Naive thymus-derived CD8-positive, alpha-beta T cell (primary cell): ENCODE measurements at places on chromosomes 4 and X. TPM values are rescaled to one million over a fixed set of nuclear protein-coding genes. Genes with fewer than 3 reads are reported as not detected.
A peak's percentile ranks its signal among the peaks of the same experiment; 100 is the strongest.

RHOXF2B gene
- total RNA-seq, result not detected

EVC2 gene
- total RNA-seq, result 0.11 TPM

TMEM156 gene
- 7.8 TPM for total RNA-seq

DOK7 gene
- total RNA-seq, result not detected

CT45A5 gene
- not detected for total RNA-seq

NKX6-1 gene
- total RNA-seq, result not detected

MTM1 gene
- 25.8 TPM for total RNA-seq

CT55 gene
- total RNA-seq, result not detected

DNA sequence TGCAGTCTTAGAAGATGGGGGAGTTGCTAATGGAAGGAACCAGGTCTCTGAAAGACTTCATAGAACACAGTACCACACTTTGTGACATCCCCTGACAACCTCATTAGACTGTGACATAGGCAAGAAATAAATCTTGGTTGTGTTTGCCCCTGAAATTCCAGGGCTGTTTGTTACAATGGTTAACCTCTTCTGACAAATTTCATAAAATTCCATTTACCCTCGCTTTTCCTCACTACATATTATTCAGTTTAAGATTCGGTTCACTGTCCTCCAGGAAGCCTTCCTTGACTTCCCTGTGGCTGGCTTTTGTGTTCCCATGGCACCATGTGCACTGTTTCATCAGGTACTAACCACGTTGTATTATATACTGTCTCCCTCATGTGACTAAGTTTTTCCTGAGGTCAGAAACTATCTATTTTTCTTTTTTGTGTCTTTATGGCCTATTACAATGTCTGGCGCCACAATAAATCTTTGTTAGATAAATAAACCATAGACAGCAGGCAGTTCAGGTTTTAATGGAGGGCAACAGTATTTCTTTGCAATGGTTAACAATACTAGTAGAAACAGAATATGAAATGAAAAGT, 54.2 kb downstream of the ATXN3L start:
- no peak for DNase-seq

DNA sequence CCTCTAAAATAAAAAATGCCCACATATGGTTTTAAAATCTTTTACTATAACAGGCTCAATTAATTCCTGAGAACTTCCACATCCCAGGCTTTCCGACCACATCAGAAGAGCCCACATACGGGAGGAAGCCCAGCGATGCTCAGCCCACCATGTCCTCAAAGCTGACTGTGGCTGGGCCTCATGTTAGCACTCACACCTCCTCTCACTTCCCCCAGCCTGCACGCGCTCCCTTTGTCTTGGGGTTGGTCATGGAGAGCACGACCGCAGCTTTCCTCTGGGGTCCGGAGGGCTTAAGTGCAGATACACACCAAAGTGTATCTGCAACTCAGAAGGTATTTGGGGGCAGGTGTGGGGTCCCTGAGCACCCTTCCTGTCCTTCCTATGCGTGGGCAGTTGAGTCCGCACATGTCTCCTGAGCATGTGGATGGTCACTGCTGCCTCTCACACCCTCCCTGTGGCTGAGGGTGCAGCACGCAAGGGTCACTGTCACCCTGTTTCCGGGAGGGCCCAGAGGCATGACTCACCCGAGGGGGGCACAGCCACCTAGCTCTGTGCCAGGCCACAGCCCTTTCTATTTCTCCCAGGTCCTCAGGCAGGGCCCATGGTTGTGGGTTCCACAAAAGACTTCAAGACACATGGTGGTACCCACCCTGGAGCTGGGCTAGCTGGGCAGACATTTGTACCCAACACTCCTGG, 21.2 kb downstream of the WDR1 start:
- no peak for DNase-seq

DNA sequence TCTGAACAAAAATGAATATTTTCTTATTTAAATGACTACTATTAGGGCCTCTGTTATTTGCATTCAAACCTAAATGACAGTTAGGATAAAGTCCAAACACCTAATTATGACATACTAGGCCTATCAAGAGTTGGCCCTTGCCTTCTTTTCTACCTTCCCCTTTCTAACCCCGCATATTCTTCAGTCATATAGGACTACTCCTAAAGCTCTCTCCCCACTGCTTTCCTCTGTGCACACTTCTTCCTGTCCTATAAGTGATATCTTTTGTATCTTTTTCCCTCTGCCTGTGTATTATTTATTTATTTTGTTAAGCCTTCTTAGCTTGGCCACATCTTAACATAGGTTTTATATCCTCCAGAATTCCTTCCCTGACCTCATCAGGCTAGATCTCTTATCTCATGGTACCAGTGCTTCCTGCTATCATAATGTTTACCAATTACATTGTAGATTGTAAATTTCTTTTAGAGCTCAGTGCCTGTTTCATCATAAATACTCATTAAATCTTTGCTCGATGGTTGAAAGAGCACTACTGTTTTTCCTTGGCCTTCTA, 22.5 kb downstream of the ERVMER34-1 start:
- no peak for DNase-seq

DNA sequence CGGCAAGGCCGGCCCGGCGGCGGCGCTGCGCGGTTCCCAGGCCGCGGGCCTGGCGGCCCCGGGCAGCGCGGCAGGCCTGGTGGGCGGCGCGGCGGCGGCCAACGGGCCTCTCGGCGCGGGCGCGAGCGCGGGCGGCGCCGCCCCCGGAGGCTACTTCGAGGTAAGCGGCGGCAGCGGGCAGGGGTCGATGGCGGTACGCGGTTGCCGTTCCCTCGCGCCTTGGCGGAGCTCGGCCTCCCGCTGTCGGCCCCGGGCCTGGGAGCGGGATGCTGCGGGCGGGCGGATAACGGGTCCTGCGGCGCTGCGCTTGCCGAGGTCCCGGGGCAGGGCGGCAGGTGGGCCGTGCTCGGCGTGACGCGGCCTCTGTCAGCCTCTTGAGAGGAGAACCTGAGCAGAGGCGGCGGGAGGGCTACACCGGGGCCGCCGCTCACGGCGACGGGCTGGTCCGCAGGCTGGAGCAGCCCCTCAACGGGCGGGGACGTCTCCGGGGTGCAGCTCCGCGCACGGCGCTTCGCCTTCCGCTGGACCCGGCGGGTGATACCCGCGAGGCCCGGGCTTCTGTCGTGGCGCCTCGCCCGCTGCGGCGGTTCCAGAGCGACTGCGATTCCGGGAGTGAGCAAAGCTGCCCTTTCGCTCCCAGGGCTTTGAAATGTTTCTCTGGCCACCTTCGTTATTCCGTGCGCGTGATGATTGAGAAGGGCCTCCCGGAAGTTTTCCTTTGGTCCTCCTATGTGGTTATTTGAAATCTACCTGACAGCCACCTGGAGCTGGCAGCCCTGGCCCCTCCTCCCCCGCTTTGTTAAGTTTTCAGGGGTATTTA, 774 bp downstream of the FAM193A start:
- DNase-seq, result peak; percentile 56

DNA sequence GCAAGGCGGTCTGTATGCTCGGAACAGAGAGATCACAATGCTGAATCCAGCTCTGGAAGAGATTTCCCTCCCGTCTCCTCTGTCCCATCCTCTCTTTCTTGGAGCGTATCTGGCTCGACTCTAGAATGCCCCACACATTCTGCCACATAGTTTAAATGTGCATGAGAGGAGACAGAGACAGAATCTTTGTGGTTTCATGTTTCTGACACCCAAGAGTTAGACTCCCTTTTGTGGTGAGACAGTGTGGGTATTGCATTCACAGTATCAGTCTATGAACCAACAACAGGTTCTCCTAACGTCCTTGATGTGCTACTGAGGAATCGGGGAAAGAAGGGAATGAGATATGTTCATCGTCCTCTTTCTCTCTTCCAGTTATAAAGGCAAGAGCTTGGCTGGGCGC, 25.3 kb downstream of the FAM47E start:
- no peak for DNase-seq

- DNase-seq, result no peak
Measured at GRCh38 chr4:14816623-14817261, 185.5 kb upstream of the CPEB2 start.

GRCh38 chr4:75907966-75908365, 5.7 kb upstream of the PPEF2 start:
- no peak for DNase-seq

GRCh38 chrX:42943051-42943974, 165.3 kb upstream of the PPP1R2C start:
- DNase-seq, result peak; percentile 17

- DNase-seq, result no peak
Measured at GRCh38 chrX:2607113-2607512, 84.0 kb upstream of the CD99 start.

GRCh38 chr4:76153356-76153755, 5.2 kb upstream of the NUP54 start:
- no peak for DNase-seq

- no peak for DNase-seq
Measured at GRCh38 chrX:100358766-100359165, 51.3 kb downstream of the PCDH19 start.

- DNase-seq, result peak; percentile 18
Measured at GRCh38 chr4:152352622-152353116, 183.2 kb downstream of the FBXW7 start.

DNA sequence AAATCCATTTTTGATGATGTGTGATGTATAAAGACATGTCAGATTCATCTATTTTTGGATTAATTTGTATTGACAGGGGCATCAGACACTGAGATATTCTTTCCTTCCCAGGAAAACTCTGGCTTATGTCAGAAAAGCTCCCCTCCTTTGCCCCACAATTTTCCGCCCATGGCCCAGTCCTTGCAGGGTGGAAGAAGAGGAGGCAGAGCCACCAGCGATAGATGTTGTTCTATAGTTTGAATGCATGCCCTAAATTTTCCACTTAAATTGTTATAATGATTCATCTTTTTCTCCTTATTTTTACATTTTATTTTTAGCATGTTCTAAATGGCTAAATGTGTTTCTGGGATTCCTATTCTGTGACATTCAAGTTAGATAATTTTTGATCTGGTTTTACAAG, 149.3 kb downstream of the ARAP2 start:
- no peak for DNase-seq

- DNase-seq, result no peak
Measured at GRCh38 chr4:59393780-59394179, 1806.3 kb upstream of the ADGRL3 start.

DNA sequence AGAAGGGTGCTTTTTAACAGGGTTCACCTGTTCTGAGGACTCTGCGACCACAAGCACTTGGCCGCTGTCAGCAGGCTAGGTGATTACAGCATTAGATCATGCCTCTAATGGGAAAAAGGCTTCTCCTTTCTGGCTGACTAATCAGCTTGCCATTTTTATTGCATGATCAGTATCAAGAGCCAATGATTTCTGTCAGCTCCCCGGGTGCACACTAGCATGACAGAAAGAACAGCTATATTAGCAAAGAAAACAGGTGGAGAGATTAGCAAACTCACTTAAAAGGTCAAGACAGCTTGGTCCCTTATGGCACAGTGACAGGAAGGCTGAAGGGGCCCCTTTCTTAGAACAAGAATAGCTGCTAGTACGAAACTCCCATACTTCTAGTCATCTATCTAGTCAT, 170.0 kb downstream of the SMIM20 start:
- DNase-seq, result no peak

- DNase-seq, result no peak
Measured at GRCh38 chrX:24292353-24292752, 21.5 kb downstream of the SUPT20HL2 start.

DNA sequence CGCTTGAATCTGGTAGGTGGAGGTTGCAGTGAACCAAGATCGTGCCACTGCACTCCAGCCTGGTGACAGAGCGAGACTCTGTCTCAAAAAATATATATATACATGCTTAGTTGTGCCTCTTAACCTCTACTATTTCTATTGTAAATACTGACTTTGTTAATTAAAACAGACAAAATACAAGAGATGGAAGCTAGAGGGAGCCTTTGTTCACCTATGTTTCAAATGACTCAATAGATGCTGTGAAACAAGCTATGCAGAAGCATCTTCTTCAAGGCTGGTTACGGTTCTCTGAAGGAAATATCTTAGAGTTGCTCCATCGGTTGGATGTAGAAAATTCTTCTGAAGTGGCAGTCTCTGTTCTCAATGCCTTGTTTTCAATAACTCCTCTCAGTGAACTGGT, 6.2 kb downstream of the NCAPG start:
- DNase-seq, result peak; percentile 50

DNA sequence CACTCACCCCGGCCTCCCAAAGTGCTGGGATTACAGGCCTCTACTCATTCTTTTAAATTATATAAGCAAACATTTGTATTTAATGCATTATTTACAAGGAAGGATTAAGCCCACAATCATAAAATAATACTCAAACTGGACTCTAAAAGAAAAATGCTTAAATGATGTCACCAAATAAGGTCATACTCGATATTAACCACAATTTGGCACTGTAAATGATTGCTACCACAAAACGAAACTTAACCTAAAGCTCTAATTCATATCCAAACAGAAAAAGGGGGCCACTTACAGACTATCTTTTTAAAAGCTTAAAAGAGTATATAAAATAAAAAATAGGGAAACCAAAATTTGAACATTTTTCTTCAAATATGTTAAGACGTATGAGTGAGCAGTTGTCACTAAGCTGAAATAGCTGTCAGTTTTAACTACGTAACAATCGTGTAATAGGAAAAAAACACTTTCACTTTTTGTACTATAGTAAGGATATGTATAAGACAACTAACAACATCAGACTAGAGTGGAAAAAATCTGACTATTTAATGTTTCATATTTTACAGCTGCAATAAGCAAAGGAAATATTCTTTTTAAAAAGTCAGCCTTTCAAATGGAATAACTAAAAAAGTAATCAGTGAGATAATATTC, 108.2 kb upstream of the GPR34 start:
- DNase-seq, result no peak

GRCh38 chr4:186695392-186695791, 28.3 kb downstream of the FAT1 start:
- no peak for DNase-seq

- no peak for DNase-seq
Measured at GRCh38 chr4:132737344-132737743, 411.8 kb upstream of the PCDH10 start.

GRCh38 chrX:153075366-153075765, 3.1 kb downstream of the PNMA6A start:
- DNase-seq, result no peak

GRCh38 chr4:150972592-150972991, 42.5 kb downstream of the LRBA start:
- DNase-seq, result no peak

- no peak for DNase-seq
Measured at GRCh38 chr4:16686195-16686594, 212.2 kb downstream of the LDB2 start.

DNA sequence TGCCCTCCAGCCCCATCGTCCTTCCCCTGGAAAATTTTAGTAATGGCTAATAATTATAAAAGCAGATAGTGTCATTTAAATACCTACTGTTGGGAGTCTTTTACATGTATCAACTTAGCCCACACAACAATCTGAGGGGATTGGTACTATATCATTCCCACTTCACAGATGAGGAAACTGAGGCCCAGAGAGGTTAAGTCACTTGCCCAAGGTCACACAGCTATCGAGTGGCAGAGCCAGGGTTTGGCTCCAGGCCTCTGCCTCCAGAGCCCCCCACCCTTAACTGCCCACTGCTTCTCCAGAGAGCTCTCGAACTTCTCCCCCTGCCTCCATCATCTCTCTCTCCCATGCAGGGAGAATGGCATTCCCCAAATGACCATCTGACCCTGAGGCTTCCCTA, 7.4 kb downstream of the C4orf50 start:
- DNase-seq, result no peak

- DNase-seq, result no peak
Measured at GRCh38 chr4:99104153-99104552, 15.6 kb upstream of the ADH5 start.

- no peak for DNase-seq
Measured at GRCh38 chr4:180973894-180974293, 1269.3 kb upstream of the TENM3 start.

- no peak for DNase-seq
Measured at GRCh38 chr4:4362991-4363697, 23.8 kb upstream of the NSG1 start.
